ENCODE measurements at places on chromosomes 7 and 10.

- DNase-seq: no peak
These were observed at the start of gene PRSS58 for GRCh38 chr7:142257958-142258357. PRSS58 (minus strand) TSS chr7:142258058; CDS start chr7:142257707, 351 bp downstream.

DNA sequence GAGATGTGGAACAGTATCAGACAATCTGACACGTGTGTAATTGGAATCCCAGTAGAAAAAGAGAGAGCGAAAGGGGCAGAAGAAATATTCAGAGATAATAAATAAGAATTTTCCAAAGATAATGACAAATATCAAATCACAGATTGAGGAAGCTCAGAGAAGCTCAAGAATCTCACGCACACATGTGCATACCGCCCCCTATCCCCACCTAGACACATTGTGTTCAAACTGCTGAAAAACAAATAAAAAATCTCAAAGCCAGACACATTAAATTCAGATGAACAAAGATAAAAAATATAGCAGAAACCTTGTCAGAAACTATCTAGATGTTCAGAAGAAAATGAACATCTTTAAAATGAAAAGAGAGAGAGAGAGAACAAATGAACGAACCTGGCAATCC is 17.2 kb downstream of the SFR1 start:
- DNase-seq: no peak

GRCh38 chr7:67675971-67676370 is 679.3 kb downstream of the TYW1 start:
- DNase-seq: no peak

- DNase-seq: no peak
These were observed 25.8 kb downstream of the TMEM120A start for GRCh38 chr7:75968561-75969001.

DNA sequence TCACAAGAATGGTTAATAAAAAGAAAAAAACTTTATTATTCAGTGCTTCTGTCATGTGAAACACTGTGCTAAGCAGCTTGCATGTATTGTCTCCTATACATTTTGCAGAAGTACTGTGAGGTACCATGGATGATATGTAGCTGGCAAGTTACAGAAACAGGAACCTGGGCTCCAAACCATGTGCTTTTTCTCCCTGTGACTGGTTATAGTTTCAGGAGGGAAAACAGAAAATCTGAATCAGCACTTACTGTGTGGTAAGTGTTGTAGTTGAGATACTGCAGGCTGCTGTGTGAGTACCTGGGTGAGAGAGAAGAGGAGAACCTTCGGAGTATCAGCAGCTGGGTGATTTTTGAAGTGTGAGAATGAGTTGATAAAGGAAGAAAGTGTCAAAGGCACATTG is 285.0 kb downstream of the SUGCT start:
- DNase-seq: no peak

DNA sequence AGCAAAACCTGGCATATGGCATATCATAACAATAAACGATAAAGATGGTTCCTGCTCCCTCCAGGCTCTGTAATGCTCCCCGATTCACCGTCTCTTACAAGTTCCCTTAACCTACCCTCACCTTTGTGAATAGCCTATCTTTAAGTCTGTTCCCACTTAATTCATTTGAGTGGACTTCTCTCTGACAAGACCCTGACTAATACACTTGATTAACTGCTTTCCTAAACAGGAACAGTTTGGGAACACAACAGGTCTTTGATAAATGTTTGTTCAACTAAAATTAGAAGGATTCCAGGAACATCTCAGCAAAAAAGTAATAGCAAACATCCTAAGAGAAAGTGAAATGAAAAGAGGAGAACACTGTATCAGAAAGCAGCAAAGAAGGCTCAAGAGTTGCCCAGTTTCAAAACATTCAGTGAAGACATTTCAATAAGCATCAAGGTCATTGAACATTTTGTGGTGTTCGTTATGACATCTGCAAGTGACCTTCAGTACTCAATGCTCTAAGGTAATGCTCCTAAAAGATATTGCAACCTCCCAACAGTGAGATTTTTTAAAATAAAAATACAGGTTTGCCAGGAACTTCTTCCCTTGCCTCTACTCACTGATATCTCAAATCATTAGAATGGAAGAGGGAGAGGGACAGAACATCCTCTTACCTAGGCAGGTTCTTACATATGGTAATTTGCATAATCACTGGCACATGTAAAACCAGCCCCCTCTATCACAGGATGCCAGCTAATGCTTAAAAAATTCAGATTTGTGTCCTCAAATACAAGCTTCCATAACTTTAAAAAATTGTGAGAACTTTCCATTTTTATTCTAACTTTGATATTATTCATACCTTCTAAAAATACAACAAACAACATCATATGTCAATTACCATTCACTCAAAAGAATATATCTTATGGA is 11.4 kb upstream of the ARHGAP12 start:
- DNase-seq: no peak

DNA sequence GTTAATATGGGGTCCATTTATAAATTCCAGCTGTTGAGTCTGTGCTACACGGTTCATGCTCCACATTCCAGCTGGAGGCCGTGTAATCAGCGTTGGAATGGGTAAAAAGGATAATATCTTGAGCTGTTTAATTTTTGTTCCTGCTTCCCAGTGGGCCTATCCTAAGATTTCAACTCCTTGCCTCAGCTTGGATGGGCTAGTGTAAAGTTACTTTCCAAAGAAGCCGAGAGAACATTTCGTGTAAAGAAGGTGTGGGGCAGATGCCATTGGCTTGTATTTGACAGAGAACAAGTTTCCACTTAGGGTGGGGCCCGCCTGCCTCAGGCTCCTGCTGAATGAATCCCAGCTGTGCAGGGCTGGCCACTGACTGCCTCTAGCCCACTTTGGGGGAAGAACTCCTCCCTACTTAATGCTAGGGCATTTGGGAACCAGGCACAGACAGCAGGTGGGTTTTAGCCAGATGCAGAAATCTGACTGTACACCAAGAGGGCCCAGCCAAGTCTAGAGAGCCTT is 125.9 kb upstream of the LYZL2 start:
- DNase-seq: no peak

DNA sequence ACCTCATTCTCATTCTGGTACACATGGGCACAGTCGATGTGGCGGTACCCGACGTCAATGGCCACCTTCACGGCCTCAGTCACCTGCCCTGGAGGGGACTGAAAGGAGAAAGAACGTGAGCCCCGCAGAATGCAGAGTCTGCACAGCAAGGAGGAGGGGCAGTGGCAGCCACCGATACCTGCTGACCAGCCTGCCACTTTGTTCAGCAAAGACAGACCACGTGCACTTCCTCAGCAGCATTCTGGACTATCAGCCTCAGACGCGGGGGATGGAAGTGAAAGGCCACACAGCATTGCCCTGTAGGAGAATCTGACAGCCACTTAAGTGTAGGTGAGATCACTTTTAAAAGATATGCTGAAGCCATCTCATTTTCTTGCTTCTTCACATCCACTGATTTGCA is 7.2 kb downstream of the AKR1B1 start:
- DNase-seq: no peak

- no peak for DNase-seq
These were observed 5.8 kb downstream of the LIPA start for GRCh38 chr10:89245802-89246201.

- no peak for DNase-seq
These were observed 100.0 kb downstream of the EBF3 start for GRCh38 chr10:129864082-129864481.

DNA sequence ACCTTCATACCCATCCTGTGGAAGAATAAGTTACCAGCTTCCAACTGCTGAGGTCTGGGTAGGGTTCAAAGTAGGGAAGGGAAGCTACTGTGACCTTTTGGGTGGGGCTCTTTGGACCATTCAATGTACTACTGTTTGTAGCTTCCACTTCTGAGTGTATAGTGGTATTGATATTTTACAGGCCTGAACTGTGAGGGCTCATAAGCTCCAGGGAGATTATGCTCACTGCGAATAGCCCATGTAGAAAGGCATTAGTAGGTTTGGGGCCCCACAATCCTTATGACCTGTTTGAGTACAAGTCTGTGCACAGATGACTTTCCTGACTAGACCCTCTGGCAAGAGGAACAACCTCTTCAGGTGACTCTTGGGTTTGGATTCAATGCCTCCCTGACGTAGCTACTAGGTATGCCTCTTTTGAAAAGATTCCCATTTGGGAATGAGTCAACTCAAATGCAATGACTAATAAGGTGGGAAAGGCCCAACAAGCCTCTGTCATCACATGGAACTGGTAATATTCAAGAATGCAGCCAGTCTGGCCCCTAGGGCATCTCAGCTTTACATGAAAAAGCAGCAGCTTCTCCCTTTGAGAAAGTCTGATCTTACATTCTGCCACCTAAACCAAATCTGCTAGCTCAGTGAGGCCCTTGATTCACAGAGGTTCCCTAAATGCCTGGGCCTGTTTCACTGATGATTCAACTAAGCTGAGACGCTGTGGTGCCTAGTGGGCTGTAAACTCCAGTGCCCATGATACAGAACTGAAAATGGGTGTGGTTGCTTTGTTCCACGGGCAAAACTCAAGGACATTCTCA is 79.8 kb downstream of the ABI1 start:
- no peak for DNase-seq

DNA sequence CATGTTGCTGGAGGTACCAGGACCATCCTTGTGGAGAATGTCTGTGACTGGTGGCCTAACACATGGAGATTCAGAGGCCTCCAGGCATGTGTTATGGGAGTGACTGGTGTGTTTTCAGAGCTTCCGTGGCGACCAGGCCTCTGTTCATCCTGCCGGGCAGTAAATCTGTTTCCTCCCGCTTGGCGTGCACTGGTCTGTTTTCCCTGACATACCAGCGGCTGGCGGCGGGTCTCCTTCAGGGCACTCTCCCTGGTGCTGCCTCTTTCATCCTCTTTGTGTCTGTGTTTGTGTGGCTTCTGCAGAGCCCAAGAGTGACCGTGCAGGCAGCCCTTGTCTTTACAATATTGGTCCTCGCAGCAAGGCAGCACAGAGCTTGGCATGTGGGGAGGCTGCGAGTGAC is 385.1 kb upstream of the MKI67 start:
- DNase-seq: no peak
